ENCODE measurements at places on chromosomes 7 and 10. TPM values are rescaled to one million over a fixed set of nuclear protein-coding genes. Genes with fewer than 3 reads are reported as not detected.

PIK3AP1 gene
- total RNA-seq = 0.64 TPM

AGR2 gene
- total RNA-seq = 11.5 TPM

GSDME gene
- total RNA-seq = 89.2 TPM

CUL2 gene
- total RNA-seq = 56.3 TPM

COL28A1 gene
- under 0.01 TPM for total RNA-seq

ITGB8 gene
- 7.9 TPM for total RNA-seq

UTF1 gene
- not detected for total RNA-seq

PLXNA4 gene
- total RNA-seq = under 0.01 TPM

GPNMB gene
- 83.7 TPM for total RNA-seq

EMX2 gene
- not detected for total RNA-seq

NAMPT gene
- 492 TPM for total RNA-seq

CXCL12 gene
- not detected for total RNA-seq

SFTPD gene
- total RNA-seq = 1.0 TPM

SCRN1 gene
- total RNA-seq = 95.1 TPM

GRID1 gene
- not detected for total RNA-seq

DPP6 gene
- total RNA-seq = not detected

SPDYE8 gene
- total RNA-seq = not detected

ITPRIP gene
- 79.2 TPM for total RNA-seq

PPP1R3A gene
- total RNA-seq = not detected

PCLO gene
- total RNA-seq = 3.1 TPM

ABLIM1 gene
- 205 TPM for total RNA-seq

TCERG1L gene
- total RNA-seq = not detected

CYP26A1 gene
- not detected for total RNA-seq

SYT15 gene
- 0.14 TPM for total RNA-seq

TMUB1 gene
- total RNA-seq = 14.7 TPM

CHCHD3 gene
- 100 TPM for total RNA-seq

CRYGN gene
- 0.14 TPM for total RNA-seq

DNAH11 gene
- total RNA-seq = 7.3 TPM

LRIT1 gene
- not detected for total RNA-seq

FOXI2 gene
- total RNA-seq = not detected

PPIA gene
- 1,621 TPM for total RNA-seq

TCAF2 gene
- 0.34 TPM for total RNA-seq

NDUFB8 gene
- 165 TPM for total RNA-seq

SKIDA1 gene
- 0.07 TPM for total RNA-seq

ERVW-1 gene
- total RNA-seq = not detected

HPSE2 gene
- total RNA-seq = not detected

UCMA gene
- not detected for total RNA-seq

PSD gene
- 0.71 TPM for total RNA-seq

MKX gene
- 1.3 TPM for total RNA-seq

NYAP1 gene
- total RNA-seq = 0.64 TPM

IGF2BP3 gene
- 28.4 TPM for total RNA-seq

HOXA2 gene
- total RNA-seq = not detected

ECD gene
- total RNA-seq = 21.5 TPM

CRHR2 gene
- total RNA-seq = not detected

ARHGEF35 gene
- total RNA-seq = 27.1 TPM

ELMO1 gene
- 0.14 TPM for total RNA-seq

SYCE1 gene
- total RNA-seq = not detected

CNTNAP2 gene
- total RNA-seq = 2.1 TPM

NUTM2B gene
- 0.68 TPM for total RNA-seq

EPO gene
- total RNA-seq = not detected

PDK4 gene
- total RNA-seq = under 0.01 TPM

SPDYE11 gene
- not detected for total RNA-seq

DOCK1 gene
- 95.3 TPM for total RNA-seq

PRKG1 gene
- total RNA-seq = 1.0 TPM

WIPF3 gene
- total RNA-seq = 0.21 TPM

STYXL1 gene
- total RNA-seq = 53.7 TPM

All from nasal cavity respiratory epithelium epithelial cell of viscerocranial mucosa (primary cell).